ENCODE measurements at places on chromosomes 4 and X. TPM values are rescaled to one million over a fixed set of nuclear protein-coding genes. Genes with fewer than 3 reads are reported as not detected.

The BTK gene
- 26.6 TPM for total RNA-seq

The RTL9 gene
- total RNA-seq: 0.70 TPM

The RNF128 gene
- total RNA-seq: 20.8 TPM

The MAGEA2B gene
- not detected for total RNA-seq
